Activated CD8-positive, alpha-beta T cell treated with anti-CD3 and anti-CD28 coated beads, Interleukin-2, amount 10 ng/mL, durations not matched to agents 7 days and 5 days (primary cell): ENCODE measurements at places on chromosomes 16 and 17. TPM values are rescaled to one million over a fixed set of nuclear protein-coding genes. Genes with fewer than 3 reads are reported as not detected.

The RASD1 gene
- 0.58 TPM for total RNA-seq

DNA sequence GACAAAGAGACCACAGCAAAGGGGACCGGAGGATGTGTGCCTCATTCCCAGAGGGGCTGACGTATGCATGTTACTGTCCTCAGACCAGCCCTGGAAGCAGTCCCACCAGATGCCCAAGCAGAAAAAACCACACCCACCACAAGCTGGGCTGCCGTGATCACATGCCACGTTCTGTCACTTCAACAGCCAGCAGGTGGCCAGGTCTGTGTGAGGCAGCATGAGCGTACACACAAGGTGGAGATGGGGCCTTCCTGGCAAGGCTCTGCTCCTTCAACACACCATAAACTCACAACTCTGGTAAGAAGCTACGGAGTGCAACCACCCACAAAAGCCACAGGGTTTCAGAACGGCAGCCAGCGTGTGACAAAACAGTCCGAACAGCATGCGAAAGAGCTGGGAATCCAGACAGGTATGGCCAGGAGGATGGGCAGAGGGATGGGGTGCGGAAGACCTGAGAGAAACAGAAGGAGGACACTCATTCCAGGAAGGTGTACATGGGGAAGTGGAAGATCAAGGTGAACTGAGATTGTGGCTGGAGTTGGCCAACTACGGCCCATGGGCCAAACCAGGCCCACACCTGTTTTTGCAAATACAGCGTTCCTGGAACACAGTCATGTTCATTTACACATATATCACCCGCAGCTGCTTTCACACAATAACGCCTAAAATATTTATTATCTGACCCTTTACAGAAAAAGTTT lies 27.9 kb downstream of the MBTPS1 start:
- DNase-seq: peak; percentile 74

The PRAC1 gene
- total RNA-seq: not detected

DNA sequence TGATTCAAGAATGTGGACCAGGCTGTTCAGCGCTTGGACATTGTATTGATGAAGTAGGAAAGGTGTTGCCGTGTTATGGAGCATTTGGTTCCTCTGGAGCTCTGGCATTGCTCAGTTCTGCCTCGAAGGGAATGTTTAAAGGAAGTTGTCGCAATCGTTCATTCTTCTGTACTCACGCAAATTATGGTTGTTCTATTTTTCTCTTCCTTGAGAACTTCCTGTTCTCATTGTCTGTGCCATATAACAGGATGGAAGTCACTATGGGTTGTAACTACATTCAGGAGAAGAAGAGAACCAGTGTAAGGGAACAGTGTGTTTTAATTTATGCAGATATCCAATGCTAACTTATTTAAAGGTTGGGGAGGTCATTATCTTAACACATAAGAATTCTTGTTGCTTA lies 13.0 kb downstream of the PCTP start:
- no peak for DNase-seq

The RAB40B gene
- total RNA-seq: 1.3 TPM

- peak; percentile 72 for DNase-seq
These were observed at the start of gene COPZ2 for GRCh38 chr17:48037036-48037837. Gene COPZ2 (minus strand): TSS chr17:48037797. CDS start chr17:48037777, 20 bp downstream.

The ANKFY1 gene
- total RNA-seq: 78.9 TPM

The RAI1 gene
- 24.4 TPM for total RNA-seq

The KRTAP9-2 gene
- total RNA-seq: not detected

GRCh38 chr17:42754782-42755181 lies 6.2 kb upstream of the RAMP2 start:
- no peak for DNase-seq
